ENCODE measurements at places on chromosomes 6 and 20. TPM values are rescaled to one million over a fixed set of nuclear protein-coding genes. Genes with fewer than 3 reads are reported as not detected.
A peak's percentile ranks its signal among the peaks of the same experiment; 100 is the strongest.

DNA sequence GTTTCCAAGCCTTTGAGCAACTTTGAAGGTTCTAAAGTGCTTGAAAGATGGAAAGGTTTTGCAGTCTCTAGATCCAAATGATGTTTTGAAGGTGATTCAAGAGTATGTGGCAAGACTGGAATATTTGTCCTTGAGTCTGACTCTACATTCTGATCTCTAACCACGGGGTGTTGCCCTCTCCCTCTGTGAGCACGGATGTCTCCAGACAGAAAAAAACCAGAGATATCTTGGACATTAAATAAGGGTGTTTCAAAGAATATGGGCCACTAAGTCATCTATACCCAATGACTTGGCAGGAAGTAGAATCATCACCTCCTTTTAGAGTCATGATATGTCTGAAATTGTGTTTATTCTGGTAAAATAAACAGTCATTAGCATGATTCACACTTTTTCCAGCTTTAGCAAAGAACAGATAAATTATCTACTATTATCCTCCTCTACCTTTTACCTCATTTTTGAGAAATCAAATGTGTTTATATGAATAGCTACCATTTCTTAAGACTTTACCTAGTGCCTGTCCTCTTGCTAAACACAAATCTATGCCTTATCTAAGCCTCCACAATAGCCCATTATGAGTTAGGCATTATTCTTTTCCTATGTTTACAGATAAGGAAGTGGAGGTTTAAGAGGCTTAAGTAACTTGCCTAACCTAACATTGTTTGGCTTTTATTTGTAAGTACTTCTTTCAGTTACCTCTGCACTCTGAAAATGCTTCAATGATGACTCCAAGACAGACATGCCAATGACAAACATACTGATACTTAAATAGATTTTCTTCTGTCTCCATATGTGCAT lies 384.4 kb downstream of the BMP2 start:
- DNase-seq = no peak

- DNase-seq = peak; percentile 38
These were observed at the start of gene CTSZ for GRCh38 chr20:59006864-59007664. TSS of gene CTSZ (minus strand) at chr20:59007254. CDS start at chr20:59007128, 126 bp downstream.

DNA sequence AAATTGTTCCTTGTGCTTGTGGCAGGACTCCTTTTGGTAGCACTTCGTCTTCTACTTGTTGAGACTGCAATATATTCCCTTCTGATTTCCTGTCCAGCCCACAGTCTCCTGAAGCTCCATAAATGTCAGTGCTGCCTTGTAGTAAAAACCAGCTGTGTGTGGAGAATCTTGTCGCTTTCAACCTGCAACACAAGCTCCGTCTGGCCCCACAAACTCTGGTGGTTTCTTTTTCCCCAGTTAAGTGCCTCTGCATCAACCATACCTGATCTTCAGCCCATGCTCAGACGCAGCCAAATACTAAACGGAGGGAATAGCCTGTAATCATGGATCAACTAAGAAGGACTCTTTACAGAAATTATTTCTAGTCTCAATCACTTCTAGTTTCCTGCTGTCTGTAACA lies 1133.3 kb upstream of the ADGRB3 start:
- DNase-seq = no peak

- no peak for DNase-seq
These were observed 511 bp upstream of the SLC35B2 start for GRCh38 chr6:44257753-44258324.

DNA sequence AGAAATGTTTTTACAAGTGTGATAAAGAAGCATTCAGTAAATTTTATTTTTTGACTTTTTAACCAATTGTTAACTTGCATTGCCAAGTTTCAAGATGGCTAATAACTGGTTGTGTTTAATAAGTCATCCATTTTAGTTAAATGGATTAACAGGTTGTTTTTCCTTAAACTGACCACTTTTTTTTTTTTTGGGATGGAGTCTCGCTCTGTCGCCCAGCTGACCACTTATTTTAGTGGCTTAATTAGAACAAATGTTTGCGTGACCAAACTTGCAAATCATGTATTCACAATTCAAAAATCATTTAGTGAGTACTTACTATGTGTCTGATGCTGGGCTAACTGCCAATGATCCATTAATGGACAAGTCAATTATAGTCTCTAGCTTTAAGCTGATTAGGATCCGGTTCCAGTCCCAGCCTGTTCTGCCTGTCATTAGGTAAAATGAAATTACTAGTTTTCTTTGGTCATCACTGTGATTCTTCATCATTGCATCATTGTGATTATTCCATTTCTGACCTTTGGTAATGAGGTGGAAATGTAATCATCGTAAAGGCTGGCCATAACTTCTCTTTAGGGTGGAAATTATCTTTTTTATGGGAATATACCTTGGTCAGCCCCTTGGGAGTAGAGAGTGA lies 729.2 kb upstream of the MARCKS start:
- no peak for DNase-seq

DNA sequence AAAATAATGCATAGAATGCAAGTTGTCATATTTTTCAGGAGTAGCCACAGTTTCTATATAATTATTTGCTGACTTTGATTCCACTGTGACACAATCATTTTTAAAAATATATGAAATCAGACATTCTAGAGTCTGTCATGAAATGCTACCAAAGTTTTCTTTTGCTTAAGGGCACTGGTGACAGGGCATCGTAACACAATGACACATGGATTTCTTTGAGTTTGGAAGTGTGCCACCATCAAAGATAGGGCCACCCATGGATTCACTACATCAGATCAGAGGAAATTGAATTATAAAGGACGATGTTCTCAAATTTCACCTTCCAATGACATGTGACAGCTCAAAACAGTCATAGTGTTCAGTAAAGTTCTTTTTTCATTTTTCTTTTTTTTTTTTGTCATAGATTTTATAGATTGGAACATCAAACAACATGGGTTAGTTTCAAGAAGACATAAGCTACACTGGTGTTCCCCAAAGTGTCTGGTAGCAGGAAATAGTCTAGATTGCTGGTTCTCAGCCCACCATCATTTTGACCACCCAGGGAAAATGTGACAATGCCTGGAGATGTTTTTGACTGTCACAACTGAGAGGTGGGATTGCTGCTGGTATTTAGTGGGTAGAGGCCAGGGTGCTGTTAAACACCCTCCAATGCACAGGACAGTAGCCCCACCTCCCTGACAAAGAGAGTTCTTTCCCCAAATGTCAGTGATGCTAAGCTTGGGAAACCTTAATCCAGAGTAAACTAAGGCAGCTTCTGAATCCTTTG lies 123.8 kb upstream of the DOK5 start:
- no peak for DNase-seq

DNA sequence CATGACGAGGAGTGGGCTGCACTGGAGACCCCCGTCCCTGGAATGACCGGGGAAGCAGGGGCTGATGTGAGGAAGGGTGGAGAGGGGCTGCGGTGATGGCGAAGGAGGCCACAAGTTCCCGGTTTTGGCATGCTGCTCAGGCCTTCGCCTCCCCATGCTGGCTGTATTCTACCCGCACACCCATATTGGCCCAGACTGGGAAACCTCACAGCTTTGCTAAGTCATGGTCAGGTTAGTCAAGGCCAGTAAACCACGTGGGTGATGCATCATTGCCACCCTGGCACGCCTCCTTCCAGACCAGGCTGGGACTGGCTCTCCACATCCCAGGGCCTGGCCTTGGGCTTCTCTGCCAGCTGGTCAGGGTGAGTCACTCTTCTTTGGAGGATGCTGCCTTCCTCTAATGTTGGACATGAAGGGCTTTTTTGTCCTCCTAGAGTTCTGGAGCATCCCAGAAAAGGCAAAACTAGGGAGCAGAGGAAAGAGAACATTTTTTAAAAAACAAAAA lies 53.8 kb downstream of the PCNA start:
- peak; percentile 98 for DNase-seq

GRCh38 chr20:41138475-41139226 lies 1.3 kb downstream of the PLCG1 start:
- no peak for DNase-seq

GRCh38 chr6:12311106-12311505 lies 20.9 kb downstream of the EDN1 start:
- DNase-seq = no peak

GRCh38 chr6:166864333-166864732 lies 92.0 kb downstream of the RNASET2 start:
- DNase-seq = no peak

DNA sequence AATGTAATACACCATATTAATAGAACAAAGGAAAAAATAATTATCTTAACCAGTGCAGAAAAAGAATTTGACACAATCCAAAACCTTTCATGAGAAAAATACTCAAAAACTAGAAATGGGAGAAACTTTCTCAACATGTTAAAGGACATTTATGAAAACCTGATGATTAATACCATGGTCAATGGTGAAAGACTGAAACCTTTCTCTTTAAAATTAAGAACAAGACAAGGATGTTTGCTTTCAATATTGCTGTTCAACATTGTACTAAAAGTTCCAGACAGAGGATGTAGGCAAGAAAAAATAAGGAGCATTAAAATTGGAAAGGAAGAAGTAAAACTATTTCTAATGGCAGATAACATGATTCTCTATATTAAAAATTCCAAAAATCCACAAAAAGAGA lies 981.3 kb upstream of the FLRT3 start:
- no peak for DNase-seq

GRCh38 chr20:4027590-4028265 lies 12.4 kb upstream of the RNF24 start:
- no peak for DNase-seq

DNA sequence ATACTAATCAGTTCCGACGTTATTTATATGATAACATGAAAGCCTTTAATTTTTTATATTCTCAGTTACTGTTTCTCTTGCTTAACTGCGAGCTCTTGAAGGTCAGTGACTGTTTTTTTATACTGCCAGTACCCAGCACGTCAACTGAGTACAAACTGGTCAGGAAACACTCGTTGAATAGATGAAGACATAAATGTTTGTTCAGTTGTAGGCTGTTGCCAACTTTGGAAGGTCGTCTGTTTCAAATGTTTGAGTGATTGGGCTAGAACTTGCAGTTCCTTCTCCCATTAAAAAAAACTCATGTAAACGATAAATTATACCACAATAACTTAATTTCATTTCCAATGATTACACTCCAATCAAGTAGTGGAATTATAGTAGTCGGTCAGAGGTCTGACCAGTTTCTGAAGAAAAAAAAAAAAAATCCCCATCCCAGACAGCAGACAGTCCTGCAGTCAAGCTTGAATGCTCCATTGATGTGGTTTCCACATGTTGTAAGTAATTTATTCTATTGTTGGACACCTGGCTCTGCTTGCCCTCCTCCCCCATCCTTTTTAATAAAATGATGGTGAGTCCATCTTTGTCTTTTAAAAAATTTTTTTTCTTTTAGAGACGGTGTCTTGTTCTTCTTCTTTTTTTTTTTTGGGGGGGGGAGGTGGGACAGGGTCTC lies 81.1 kb downstream of the SASH1 start:
- no peak for DNase-seq

DNA sequence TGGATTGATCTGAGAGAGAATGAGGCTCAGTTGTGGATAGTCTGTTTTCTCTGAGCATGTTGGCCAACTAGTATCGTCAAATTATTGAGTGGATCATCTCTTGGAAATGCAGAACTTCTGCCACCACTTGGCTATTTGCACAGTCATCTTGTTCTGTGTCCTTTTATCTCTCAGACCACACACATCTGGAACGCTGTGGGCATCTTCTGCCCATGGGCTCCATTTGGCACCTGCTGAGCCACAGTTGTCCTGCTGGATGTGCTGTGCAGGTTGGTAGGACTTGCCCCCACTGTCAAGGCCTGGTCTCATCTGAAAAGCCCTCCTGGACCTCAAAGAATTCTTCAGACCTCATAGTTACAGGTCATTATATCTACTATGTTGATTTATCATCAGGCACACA lies 16.7 kb upstream of the C20orf144 start:
- no peak for DNase-seq

- DNase-seq = no peak
These were observed 94.7 kb upstream of the NXT1 start for GRCh38 chr20:23255716-23256385.

DNA sequence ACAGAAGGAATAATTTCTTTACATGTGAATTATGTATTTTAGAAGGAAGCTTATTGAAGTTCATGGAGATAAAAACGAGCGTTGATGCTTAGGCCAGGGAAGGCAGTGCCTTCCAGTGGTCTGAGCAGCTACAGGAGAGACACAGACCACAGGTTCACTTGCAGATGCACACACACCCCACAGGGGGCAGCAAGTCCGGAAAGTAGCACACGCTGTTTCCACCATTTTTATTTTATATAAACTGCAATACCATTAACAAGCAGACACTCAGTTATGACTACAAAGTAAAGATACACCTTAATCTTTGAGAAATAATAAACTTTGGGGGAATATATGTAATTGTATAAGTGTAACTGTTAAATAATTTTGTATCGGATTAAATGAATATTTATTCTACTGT lies 13.5 kb upstream of the DACT2 start:
- DNase-seq = no peak

DNA sequence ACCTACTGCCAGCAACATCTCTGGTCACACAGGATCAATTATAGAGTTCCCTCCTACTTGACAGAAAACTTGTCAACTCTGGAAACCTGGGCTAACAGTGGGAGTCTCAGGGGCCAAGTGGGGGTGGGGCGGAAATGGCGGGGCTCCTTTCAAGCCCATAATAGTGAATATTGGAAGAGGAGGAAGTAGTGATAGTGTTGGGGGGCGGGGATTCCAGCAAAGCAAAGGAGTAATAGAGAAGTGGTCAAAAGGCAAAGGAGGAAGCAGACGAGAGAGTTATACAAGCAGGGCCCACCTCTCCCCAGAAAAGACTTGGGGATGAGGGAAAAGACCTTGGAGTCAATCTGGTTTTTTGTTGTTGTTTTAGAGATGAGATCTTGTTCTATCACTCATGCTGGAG lies 2.1 kb downstream of the DEF6 start:
- no peak for DNase-seq

GRCh38 chr6:71248306-71248765 lies 40.3 kb upstream of the OGFRL1 start:
- DNase-seq = peak; percentile 63

DNA sequence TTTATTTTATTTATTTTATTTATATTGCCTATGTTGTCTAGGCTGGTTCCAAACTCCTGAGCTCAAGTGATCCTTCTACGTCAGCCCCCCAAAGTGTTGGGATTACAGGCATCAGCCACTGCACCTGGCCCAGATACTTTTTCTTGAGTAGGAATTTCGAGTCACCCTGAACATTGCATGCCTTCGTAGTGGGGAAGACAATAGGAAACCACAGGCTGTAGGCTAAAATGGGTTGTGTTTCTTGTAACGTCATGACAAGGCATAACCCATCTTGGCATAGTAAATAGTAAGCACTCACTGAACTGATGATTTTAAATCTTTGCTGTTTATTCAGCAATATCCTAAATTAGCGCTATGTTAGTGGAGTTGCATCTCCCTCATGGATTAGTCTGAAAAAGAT lies 34.9 kb downstream of the PTPN1 start:
- no peak for DNase-seq

RUNX2 gene
- 0.06 TPM for total RNA-seq

LAMA2 gene
- 1.0 TPM for total RNA-seq

ANKRD6 gene
- total RNA-seq = 1.5 TPM

TAF11 gene
- 26.4 TPM for total RNA-seq

HLA-G gene
- total RNA-seq = not detected

RSPH3 gene
- 1.9 TPM for total RNA-seq

SPATS1 gene
- not detected for total RNA-seq

PACRG gene
- 0.15 TPM for total RNA-seq

TMC2 gene
- total RNA-seq = not detected

ADGRF5 gene
- total RNA-seq = not detected

AKAP7 gene
- total RNA-seq = 4.7 TPM

OSTM1 gene
- total RNA-seq = 43.0 TPM

FRMD1 gene
- not detected for total RNA-seq

CD83 gene
- 1.7 TPM for total RNA-seq
